ENCODE measurements at places on chromosomes 1 and 21.

DNA sequence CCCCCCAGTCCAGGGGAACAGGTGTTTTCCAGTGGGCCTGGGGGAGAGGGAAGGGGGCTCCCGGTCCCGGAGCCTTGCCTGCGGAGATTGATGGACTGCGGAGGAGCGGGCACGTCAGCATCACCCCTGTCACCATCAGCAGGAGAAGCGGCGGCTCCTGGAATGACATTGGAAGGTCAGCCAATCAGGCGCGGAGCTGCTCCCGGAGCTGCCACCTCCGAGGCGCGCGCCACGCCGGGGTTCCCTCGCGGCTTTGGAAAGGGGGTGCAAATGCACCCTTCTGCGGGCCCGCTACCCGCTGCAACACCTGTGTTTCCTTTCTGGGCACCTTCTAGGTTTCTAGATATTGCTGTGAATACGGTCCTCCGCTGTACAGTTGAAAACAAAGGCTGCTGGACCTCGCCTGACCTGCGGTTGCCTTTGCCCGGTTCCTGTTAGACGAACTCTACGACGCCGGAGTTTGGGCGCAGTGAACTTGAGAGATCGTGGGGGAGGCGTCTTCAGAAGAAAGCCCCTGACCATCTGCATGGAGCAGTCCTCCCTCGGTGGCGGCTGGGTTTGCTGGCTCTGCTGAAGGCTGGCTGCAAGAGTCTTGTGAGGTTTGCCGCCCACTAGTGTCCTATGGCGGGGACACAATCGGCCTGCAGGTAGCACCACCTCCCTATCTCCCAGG lies 5.3 kb downstream of the DSCAM start:
- no peak for DNase-seq

DNA sequence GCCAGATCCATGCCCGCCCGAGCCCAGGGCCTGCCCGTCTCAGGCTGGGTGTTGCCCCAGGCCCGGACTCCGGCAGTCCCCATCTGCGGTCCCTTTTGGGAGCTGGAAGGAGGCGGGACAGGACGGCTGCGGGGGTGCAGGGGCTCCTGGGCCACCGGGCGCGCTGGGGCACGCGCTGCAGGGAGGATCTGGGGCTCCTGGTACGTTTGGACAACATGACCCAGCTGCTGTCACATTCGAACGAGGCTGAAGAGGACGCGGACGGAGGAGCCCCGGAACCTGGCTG lies 6.6 kb upstream of the CALML6 start:
- no peak for DNase-seq

GRCh38 chr1:183996396-183996795 lies 41.1 kb downstream of the COLGALT2 start:
- DNase-seq, result no peak

- no peak for DNase-seq
These were observed 812.3 kb downstream of the PLA2G4A start for GRCh38 chr1:187641015-187641414.

GRCh38 chr1:181577475-181577874 lies 94.2 kb downstream of the CACNA1E start:
- no peak for DNase-seq

GRCh38 chr1:228293816-228294500 lies 86.1 kb downstream of the OBSCN start:
- DNase-seq, result no peak

DNA sequence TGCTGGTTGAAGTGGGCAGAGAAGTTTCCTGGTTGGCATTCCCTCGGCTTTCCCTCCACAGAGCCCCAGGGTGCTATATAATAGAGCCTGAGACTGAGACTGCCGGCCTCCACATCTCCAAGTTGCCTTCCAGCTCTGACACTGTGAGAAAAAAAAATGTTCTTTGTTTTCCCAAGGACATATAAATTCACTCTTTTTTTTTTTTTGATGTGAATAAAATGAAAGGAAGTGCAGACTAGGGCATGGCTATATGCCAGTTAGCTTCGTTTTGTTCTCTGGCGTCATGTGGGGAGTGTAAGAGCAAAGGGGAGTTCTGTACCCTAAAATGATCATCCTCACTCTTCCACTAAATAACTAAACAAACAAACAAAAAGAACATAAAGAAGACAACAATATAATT lies 101.6 kb downstream of the TNFSF18 start:
- no peak for DNase-seq

DNA sequence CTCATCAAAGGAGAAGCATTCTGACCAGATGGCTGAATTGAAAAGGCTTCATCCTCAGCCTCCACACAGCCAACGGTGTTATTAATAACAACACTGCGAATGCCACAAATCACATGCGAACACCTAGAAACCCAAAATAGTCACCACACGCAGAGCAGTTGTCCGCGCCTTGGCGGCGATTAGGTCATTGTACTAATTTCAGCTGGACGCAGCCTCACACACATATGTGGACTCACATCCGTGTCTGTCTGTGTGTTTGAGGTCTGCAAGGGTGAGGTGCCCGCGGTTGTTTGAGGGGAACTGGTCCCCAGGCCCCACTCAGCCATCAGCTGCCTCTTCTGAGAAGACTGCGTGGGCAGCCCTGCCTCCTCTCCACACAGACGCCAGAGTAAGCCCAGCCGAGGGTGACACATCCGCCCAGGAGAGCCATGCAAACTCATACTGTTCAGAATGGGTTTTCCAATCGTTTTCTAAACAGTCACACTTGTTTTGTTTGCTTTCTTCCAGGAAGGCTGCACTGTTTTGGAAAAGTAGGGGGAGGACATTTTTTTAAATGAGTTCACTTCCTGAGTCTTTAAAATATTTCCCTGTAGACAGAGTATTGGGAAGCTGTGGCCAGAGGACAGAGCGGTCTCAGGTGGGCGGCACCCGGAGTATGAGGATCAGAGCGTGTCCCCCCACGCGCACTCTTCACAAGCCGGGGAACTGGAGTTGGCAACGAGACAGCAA lies 53.4 kb downstream of the TOMM20 start:
- DNase-seq, result peak; percentile 86

DNA sequence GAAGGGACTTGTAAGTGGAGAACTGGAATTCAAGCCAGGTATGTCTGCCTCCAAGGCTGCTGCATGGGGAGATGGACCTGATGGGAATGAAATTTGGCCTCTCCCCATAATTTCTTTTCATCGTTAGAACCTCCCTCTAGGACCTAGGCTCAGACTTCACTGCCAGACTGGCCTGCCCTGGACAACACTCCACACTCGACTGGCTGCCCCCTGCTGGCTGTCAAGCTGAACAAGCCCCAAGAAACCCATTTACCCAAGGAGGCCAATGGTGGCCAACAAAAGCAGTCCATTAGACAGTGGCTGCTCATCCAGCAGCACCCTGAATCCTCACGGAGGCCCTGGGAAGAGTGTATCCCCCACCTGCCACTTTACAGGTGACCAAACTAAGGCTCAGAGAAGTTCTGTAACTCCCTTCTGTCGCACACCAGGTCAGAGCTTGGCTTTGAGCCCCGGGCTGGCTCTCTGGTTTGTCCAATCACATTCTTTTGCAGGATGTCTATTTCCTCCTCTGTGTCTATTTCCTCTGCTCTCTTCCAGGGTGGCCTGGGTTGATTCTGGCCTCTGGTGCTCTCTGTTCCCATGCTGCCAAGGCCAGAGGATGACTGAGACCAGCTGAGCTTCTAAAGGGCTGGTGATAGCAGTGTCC lies 3.8 kb downstream of the RNF186 start:
- no peak for DNase-seq

DNA sequence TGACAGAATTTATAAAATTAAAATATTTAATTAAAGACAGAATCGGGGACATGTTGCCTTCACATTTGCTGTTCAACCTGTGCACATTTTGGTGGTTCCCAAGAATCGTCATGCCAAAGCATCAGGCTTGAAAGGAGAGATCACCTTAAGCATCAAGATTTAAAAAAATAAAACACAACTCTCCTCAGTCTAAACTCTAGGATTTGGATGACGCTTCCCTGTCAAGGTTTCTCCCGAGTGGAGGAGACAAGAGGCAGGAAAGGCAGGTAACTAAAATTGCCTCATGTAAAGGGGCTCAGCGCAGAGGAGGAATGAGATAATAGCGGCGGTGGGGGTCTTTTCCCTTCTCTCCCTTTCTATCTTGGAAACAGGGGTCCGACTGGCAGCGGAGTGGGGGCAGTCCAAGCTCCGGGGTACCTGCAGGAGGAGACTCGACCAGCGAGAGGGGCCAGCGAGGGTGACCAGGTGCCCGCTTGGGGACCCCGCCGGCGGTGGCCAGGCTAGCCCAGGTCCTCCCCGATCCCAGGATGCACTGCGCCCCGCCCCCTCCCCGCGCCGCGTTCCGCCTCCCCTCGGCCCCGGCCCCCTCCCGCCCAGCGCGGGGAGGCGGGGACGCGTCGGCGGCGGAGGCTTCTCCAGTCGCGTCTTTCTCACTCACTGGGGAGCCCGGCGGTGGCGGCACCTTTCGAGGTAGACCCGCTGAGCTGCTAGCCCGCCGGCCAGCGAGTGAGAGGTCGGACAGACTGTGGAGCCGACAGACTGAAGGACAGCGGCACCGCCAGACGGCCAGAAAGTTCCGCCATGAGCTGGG lies at the start of gene FNBP1L:
FNBP1L (plus strand) TSS at position 638 of the 811 bp plus-strand sequence; CDS start at position 802, 164 bp downstream.
- DNase-seq, result no peak

DNA sequence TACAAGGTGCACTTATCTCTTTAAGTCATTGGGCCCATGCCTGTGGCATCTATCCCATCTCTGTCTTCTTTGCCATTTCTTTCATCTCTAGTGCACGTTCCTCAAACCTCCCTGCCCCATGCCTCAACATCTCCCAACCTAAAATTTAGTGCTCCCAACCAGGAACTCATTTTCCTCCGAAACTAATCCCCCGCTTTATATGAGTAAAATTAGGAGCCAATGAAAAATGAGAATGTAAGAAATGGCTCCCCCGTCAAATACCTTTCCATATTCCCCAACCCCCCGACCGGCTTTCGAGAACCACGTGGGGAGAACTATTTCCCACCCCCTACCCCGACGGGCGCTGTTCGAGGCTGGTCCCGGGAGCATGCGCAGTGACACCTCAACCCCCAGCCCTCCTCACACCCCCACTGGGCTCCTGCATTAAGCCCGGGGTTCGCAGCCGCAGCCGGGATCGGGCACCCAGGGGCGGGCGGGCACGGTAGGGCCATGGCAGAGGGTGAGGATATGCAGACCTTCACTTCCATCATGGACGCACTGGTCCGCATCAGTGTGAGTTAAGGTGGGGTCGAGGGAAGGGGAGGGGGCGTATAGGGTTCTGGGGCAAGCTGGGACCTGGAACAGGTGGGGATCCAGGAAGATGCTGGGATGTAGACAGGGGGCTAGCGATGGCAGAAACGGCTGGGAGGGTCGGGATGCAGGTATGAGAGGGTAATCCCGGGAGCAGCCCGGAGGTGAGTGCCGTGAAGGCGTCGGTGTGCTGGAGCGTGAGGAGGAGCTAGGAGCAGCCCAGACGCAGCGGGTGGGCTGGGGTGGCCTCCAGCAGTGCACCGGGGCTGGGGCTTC lies at the start of gene TRIM46:
TRIM46 (plus strand) TSS at position 372 of the 846 bp plus-strand sequence; CDS start at position 490, 118 bp downstream.
- DNase-seq, result no peak

GRCh38 chr1:116545359-116545705 lies 25.5 kb downstream of the CD58 start:
- DNase-seq, result no peak

- DNase-seq, result no peak
These were observed 425.4 kb downstream of the ADGRL2 start for GRCh38 chr1:82226186-82226505.

DNA sequence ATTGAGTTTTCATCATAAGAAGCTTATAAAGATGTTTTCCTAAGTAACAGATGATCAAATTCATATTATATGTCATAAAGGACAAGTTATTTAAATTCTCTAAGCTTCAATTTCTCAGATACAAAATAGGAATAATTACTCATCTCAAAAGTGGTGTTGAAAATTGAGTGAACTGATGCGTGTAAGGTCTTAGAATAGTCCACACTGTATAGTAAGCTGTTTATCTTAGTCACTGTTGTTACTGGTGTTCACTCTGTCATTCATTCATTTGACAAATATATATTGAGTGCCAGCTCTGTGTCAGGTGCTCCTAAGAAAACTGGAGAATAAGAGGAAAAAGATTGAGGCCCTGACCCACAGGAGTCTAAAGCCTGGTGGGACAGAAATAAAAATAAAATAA lies 186.3 kb upstream of the BRINP3 start:
- DNase-seq, result no peak

- no peak for DNase-seq
These were observed 20.6 kb downstream of the TRAF5 start for GRCh38 chr1:211347077-211347844.
